ENCODE measurements at places on chromosomes 2 and 18.

DNA sequence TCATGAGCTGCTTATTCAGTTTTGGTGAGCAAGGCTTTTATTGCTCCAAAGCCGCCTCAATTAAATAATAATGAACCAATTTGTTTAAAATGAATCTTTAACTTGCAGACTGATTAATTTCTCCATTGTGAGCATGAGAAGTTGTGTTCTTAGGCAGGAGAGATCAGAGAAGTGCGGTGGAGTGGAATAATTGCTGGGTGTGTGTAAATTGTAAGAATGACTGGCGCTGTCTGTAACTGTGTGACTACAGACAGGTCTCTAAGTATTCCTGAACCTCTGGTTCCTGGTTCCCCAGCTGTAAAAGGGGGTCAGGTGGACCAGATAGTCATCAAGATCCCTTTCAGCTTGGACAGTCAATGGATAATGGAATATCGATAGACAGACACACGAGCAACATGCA lies 98.0 kb upstream of the EFEMP1 start:
- no peak for DNase-seq

GRCh38 chr2:31785876-31786275 lies 205.1 kb upstream of the SRD5A2 start:
- no peak for DNase-seq

GRCh38 chr2:104620801-104621200 lies 233.1 kb upstream of the POU3F3 start:
- no peak for DNase-seq

- no peak for DNase-seq
Measured at GRCh38 chr2:127400533-127400896, 12.7 kb upstream of the MAP3K2 start.

DNA sequence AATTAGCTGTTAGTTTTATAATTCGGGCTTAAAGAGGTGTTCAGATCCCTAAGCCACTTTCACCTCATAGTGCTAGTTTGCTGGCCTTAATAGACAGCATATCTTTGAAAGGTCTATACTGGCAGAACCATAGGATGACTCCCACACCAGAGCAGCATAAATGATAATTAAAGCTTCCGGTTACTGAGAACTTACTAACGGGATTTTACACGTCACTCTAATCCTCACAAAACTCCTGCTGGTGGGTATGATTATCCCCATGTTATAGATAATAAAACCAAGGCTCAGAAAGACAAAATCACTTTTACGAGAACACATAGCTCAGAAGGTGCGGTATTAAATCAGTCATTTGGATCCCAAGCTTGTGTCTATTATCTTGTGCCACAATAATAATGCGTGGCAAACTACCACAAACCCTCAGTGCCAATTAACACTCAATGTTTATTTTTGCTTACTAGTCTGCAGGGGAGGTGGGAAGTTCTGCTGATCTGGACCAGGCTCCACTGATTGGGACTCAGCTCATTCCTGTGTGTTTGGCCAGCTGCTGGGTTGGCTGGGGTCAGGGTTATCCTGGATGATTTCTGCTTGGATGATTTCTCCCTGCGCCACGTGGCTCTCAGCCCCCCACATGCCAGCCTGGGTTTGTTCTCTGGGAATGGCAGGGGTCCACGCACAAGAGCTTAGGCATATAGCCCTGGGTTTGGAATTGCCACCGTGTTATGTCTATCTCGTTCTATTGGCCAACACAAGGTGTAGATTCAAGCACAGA lies 62.3 kb downstream of the TRIB2 start:
- no peak for DNase-seq

DNA sequence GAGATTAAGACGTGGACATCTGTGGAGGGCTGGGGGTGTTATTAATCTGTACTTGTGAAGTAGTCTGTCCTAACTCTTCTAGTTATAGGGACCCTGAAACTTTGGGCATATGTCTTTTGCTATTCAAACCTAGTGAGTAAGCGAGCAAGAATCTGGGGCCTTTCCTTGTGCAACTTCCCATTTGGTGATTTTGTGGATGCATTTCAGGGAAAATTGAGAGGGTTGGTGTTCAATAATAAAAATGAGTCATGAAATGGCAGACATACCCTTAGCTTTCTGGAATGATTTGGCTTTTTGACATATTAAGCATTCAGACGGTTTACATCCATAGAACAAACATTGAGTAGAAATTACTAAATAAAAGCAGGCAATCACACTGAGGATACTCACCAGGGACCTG lies 17.0 kb downstream of the COL4A4 start:
- no peak for DNase-seq

GRCh38 chr18:65938592-65939372 lies 188.0 kb downstream of the CDH7 start:
- DNase-seq, result no peak

- no peak for DNase-seq
Measured at GRCh38 chr2:239585422-239585821, 184.6 kb upstream of the HDAC4 start.

- no peak for DNase-seq
Measured at GRCh38 chr2:44367591-44367990, 5.8 kb downstream of the CAMKMT start.

- no peak for DNase-seq
Measured at GRCh38 chr2:196435189-196435588, 204.3 kb upstream of the CCDC150 start.

- DNase-seq, result no peak
Measured at GRCh38 chr18:9333441-9334328, 888 bp upstream of the TWSG1 start.

GRCh38 chr2:236862526-236862925 lies 223.2 kb upstream of the COPS8 start:
- DNase-seq, result peak; percentile 7

- peak; percentile 71 for DNase-seq
Measured at GRCh38 chr18:61569176-61569892, 236.1 kb downstream of the CDH20 start.

DNA sequence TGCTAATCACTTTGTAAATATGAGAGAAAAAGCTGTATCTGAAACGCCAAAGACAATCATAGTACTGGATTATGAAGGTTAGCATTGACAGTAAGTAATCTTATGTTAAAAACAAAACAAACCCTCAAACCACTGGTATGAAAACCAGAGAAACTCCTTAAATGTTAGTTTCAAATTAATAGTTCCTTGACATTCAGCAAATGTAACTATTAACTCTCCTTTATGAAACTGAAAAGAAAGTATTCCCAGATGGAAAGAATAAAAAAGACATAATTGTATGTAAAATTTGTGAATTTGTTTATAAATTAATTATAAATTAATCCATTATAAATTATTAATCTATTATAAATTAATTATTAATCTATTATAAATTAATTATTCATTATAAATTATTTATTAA lies 12.3 kb downstream of the FASTKD1 start:
- no peak for DNase-seq

DNA sequence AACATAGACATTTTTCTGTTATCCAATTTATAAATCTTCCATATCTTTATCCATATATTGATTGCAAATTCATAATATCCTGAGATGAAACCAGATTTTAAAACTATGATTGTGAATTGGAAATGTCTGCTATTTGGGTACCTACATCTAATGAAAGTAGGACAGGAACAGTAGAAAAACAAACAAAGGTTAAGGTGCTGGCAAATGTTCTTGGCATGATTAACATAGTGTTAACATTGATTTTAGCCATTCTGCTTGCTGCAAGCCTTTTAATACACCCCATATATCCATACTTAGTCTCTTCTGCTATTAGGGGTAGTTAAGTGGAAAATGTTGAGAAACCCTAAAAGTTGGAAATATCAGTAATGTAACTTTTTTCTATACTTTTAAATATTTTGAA lies 152.0 kb downstream of the KCNJ3 start:
- no peak for DNase-seq

GRCh38 chr2:204364860-204365535 lies 180.3 kb upstream of the PARD3B start:
- no peak for DNase-seq

DNA sequence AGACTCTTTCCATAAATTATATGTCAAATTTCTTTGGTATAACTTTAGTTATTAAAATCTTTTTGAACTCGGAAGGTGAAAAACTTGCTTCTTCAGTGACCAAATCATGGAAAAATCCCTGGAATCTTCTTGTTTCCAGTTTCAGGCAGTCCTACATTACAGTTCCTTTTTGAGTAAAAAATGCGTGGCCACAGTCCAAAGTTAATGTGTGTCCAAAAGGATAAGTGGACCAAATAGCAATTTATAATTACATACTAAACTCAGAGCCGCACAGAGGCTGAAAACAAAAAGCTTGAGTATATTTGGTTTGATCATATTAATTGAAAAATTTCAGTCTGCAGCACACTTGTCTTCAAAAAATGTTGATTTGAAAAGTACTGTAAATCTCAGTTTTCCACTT lies 28.4 kb upstream of the DYNC2LI1 start:
- no peak for DNase-seq

Data from AG09309 (cell line).